Stimulated activated CD4-positive, alpha-beta T cell treated with anti-CD3 and anti-CD28 coated beads, Interleukin-4, amount 100 ng/mL, for 4 hours (primary cell): ENCODE measurements at places on chromosomes 6 and 20.

DNA sequence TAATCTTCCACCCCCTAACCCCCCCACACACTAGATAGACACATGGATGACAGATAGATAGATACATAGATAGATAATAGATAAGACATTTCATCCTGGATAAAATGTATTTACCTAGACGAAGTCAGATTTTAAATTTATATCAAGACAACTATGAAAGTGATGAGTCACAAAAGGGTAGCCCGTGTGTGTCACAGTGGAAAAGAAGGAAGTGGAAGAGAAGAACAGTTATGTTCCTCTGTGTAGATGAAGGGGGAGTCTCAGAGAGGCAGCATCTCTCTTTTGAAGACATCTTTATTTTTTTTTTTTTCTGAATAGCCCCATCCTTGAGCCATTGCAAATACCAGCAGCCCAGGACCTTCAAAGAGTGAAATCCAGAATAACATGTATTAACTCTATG lies 121.7 kb upstream of the VGLL2 start:
- no peak for DNase-seq

- DNase-seq: peak; percentile 49
Observed at GRCh38 chr6:149271348-149272340, 45.9 kb upstream of the TAB2 start.

DNA sequence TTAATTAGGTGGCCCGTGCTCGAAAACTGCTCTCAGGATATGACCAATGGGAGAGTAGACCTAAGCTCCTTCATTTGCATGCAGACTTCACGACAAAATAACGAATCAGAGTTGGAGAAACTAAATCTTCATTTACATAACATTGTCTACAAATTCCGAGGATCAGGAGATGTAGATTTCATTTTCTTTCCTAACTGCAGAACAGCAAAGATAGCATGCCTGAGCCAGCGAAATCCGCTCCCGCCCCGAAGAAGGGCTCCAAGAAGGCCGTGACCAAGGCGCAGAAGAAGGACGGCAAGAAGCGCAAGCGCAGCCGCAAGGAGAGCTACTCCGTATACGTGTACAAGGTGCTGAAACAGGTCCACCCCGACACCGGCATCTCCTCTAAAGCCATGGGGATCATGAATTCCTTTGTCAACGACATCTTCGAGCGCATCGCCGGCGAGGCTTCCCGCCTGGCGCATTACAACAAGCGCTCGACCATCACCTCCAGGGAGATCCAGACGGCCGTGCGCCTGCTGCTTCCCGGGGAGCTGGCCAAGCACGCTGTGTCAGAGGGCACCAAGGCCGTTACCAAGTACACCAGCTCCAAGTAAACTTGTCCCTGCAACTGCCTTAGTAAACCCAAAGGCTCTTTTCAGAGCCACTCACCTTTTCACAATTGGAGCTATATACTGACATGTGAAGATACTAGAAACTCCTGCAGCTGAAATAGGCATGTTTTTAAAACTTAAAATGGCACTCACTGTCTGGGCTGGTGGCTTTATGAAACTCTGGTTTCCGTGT lies 96.5 kb downstream of the HFE start:
- peak; percentile 33 for DNase-seq

DNA sequence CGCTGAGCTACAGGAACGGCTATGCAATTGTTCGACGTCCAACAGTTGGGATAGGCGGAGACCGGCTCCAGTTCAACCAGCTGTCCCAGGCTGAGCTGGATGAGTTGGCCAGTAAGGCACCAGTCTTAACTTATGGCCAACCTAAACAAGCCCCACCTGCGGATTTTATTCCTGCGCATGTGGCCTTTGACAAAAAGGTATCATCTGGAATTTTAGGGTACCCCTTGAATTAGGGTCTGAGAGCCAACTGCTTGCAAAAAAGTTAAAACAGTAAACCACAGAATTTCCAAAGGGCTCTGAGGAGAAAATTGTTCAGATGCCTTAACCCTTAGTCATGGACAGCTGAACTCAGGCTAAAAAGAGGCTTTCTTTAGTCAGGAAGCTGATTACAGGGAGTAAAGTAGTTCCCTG lies 3.8 kb downstream of the EFHC1 start:
- no peak for DNase-seq

DNA sequence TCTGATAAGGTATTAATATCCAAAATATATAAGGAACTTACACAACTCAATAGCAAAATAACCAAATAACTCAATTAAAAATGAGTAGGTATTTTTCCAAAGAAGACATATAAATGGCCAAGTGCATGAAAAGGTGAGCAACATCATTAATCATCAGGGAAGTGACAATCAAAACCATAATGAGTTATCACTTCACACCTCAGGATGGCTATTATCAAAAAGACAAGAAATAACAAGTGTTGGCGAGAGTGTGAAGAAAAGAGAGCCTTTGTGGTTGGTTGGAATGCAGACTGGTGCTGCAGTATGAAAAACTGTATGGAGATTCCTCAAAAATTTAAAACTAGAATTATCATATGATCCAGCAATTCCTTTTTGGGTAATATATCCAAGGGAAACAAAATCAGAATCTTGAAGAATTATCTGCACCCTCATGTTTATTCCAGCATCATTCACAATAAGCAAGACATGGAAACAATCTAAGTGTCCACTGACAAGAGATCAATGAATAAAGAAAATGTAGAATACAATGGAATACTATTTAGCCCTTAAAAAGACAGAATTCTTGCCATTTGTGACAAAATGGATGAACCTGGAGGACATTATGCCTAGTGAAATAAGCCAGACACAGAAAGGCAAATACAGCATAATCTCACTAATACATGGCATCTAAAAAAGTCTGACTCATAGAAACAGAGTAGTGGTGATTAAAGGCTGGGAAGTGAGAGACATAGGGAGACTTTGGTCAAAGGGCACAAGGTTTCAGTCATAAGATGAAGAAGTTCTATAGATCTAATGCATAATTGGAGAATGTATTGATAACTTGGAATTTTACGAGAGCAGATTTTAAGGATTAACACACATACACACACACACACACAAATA lies 175.6 kb downstream of the FOXA2 start:
- no peak for DNase-seq

DNA sequence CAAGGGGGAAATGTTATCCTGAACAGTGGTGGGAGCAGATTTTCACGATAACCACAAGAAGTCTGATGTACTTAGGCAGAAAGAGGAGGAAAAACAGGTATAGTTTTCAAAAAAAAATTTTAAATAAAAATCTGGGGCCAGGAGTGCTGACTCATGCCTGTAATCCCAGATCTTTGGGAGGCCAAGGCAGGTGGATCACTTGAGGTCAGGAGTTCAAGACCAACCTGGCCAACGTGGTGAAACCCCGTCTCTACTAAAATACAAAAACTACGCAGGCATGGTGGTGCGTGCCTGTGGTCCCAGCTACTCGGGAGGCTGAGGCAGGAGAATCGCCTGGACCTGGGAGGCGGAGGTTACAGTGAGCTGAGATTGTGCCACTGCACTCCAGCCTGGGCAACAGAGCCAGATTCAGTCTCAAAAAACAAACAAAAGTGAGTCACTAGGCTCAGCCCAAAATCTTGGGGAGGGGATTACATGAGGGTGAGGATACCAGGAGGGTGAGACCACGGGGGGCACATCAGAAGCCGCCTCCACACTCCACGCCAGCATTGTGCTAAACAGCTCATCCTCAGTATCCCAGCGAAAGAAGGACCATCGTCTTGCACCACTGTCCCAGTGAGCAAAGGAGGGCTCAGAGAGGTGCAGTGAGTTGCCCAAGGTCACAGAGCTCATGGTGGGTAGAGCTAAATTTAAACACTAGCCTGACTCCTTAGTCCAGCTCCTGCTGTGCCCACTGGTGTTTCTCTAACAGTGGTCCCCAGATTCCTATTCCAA lies 33.7 kb downstream of the BCAS4 start:
- no peak for DNase-seq
